ENCODE measurements at places on chromosomes 11 and 22.

DNA sequence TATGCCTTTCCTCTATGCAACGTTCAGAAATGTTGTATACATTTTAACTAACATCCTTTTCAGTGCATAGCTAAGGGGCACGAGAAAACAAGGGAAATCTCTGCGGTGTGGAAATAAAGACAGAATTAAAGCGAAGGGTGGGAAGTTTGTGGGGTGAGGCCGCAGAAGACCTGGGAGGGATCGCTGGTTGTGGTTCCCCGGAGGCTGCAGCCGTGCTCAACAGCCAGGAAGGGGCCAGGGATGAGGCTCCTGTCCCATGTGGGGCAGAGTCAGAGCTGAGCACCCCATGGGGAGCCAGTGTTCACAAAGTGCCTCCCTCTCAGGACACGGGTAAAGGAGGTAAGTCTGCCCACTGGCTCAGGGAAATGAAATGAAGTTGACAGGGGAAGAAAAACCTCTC lies 67.5 kb downstream of the MYEOV start:
- no peak for DNase-seq

DNA sequence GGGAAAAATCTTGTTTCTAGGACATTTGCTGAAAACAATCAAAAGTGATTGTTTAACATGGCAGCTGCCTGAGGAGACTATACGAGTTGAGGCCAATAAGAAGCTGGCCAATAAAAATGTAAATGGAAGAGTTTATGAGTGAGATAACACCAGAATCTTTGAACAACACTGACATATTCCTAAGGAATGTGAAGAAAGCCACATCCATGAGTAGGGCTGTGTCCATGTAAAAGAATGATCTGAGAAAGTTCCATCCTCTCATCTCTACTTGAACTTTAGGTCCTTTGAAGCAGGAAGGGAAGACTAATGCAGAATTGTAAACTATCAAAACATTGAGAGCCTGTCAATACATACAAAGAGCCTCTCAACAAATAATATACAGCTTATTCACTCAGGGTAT lies 6.9 kb upstream of the CHORDC1 start:
- DNase-seq = peak; percentile 61

DNA sequence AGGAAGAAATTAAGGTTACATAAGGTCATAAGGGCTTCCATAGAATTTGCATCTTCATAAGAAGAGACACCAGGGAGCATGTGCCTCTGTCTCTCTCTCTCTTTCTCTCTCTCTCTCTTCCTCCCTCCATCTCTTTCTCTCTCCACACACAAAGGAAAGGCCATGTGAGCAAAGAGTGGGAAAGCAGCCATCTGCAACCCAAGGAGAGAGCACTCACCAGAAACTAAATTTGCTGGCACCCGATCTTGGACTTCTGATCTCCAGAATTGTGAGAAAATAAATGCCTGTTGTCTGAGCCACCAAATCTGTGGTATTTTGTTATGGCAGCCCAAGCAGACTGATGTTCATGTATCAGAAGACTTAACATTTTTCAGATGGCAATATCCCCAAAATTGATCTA lies 6.4 kb upstream of the KRTAP5-10 start:
- no peak for DNase-seq

- no peak for DNase-seq
These were observed 8.9 kb downstream of the TAF1D start for GRCh38 chr11:93732237-93732892.

DNA sequence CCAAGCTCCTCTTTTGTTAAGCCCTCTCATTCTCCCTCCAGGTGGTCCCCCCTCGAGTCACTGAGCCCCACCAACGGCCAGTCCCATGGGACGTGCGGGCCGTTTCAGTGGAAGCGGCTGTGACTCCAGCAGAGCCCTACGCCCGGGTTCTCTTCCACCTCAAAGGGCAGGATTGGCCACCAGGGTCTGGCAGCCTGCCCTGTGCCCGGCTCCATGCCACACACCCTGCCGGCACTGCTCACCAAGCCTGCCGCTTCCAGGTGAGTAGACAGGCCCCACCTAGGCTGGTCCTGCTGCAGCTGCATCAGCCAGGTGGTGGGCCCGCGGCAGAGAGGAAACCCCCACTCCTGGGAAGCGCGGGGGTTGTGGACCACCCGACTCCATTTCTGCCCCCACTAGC lies 3.3 kb downstream of the TMEM132A start:
- DNase-seq = no peak

DNA sequence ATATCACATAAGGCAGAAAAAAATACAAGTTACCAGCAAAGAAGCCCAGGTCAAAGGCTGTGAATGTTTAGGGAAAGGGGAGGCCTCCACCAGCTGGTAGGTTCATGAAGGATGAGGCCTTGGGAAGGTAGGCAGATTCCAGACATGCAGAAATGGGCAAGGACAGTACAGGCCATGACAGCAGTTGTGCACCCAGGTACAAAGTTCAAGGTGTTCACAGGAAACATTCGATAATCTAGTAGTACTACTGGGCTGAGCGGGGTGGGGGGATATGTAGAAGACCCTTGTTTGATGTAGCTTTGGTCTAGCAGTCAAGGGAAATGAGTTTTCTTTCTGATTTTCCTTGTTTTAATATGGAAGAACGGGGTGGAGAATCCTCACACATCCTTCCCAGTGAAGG lies 152.8 kb upstream of the RASSF10 start:
- no peak for DNase-seq

GRCh38 chr11:32288276-32288675 lies 147.1 kb downstream of the WT1 start:
- no peak for DNase-seq

DNA sequence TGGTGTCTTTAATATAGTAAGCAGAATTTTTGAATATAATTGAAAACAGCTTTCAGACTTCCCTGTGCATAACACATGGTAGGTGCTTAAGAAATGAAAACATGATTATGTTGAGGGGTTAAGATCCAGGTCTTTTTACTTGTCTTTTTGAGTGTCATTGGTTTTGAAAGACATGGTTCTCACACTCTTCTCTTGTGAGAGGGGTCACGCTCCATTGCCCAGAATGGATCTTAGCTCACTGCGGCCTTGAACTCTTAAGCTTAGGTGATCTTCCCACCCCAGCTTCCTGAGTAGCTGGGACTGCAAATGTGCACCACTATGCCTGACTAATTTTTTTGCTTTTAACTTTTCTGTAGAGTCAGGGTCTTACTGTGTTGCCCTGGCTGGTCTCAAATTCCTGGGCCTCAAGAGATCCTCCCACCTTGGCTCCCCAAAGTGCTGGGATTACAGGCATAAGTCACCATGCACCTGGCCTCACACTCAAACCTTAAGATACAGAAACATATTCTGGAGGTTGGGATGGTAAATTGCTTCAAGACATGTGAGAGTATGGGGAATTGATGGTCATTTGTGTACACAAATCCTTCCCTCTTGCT lies 1.4 kb downstream of the SPCS2 start:
- DNase-seq = no peak

DNA sequence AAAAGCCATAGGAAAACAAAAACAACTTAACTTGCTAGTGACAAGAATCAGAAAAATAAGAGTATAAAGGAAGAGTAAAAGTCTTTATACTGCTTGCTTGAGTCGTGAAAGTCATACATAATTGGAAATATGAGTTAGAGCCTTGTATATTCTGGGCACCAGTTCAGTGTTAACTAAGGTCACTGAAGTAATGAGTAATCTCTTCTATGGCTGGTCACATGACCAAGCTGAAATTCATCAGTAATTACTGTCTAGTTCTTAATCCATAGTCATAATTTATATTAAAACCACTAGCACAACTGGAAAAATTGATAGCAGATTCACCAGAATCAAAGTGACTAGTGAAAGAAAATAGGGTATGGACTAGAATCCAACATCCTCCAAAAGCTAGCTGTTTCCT lies 84.4 kb upstream of the SLC5A12 start:
- DNase-seq = no peak

- DNase-seq = no peak
These were observed 6.3 kb downstream of the IGF2 start for GRCh38 chr11:2132874-2133240.

GRCh38 chr11:101128571-101129202 lies 926 bp downstream of the PGR start:
- no peak for DNase-seq

DNA sequence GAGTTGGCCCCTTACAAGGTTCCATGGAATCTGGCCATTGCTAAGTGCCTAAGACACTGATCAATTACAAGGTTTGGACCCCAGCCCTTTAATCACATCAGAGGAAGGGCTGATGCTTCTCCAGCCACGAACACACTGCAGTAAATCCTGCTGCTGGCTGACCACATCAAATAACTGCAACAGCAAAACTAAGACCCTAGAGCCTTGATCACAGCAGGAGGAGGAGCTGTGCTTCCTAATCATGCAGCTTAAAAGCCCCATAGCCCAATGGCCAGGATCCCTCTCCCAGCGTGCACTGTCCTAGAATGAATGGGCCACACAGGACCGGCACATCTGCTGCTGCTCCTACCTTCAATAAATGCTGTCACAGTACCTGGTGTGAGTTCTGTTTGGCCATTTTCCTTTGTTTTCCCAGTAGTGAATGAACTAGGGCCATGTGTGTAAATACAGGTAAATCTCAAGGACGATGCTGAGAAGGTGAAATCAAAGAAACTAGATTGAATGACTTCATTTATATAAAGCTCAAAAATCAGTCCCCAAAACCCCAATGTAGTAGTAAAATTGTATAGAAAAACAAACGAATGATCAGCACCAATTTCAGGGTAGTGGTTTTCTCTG lies 12.7 kb downstream of the ZP1 start:
- no peak for DNase-seq

DNA sequence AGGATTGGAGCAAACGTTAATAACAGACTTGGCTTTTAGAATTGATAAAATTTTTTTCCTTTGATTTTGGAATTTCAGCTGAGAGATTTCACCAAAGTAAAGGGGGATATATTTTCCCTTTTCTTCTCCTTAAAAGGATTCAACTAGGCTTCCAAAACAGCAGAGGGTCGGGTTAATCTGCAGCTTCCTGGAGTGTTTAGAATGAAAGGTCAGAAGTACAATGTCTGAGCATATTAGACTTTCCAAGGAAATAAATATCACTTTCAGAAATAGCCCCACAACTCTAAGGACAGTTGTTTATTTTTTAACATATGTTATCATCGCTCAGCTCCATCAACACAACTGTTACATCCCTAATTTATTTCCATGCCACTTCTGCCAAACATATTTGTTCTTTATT lies 1532.9 kb upstream of the RAG2 start:
- no peak for DNase-seq

DNA sequence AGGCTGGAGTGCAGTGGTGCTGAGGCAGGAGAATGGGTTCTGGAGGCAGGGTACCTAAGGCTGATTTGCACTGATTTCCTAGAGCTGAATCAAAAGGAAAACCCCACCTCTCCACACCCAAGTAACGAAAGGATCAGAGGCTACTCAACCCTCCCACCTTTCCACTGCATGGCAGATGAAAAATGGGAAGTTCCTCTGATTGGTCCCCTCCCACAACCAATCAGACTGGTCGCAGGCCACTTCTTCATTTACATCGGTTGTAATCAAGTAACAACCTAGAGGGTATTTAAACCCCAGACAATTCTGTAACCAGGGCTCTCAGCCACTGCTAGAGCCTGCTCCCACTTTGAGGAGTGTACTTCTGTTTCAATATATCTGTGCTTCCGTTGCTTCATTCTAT lies 18.6 kb upstream of the PARVB start:
- DNase-seq = no peak

DNA sequence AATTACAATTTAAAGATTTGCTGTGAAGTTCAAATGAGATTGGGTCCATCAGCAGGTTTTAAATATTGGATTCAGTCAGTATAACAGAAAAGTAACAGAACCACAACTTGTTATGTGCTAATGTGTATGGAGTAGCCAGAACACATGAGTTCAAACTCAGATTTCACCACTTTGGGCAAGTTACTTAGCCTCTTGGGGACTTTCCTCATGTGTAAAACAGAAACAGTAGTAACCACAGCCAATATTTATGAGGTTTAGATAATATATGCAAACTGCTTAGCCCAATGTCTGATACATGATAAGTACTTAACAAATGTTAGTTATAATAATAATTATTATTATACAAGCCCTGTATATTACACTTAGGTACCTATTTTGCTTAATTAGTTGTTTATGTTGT lies 21.8 kb upstream of the SLC5A12 start:
- no peak for DNase-seq

DNA sequence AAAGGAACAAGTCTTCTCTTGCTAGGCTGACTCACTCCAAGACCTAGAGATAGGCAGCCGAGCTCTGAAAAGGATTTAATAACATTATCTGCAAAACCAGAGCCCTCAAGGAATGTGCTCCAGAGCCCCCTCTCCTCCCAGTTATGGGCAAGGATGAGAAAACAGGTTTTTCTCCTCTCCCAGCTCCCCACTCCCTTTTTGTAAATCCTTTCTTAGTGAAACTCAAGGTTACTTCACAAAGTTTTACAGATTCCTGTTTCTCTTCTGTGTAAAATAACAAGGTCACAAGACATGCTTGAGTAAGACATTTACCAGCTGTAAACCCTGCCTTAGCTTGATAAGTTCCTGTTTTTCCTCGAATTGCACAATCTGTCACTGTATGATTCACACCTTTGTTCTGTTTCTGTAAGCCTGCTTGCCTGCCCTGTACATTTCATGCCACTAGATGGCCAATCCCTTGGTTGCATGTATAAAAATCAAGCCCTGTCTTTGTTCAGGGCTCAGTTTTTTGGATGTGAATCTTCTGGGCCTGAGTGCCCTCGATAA lies 489.4 kb downstream of the KCNA4 start:
- peak; percentile 90 for DNase-seq

- DNase-seq = no peak
These were observed 1171.4 kb downstream of the TBC1D22A start for GRCh38 chr22:47933891-47934290.

DNA sequence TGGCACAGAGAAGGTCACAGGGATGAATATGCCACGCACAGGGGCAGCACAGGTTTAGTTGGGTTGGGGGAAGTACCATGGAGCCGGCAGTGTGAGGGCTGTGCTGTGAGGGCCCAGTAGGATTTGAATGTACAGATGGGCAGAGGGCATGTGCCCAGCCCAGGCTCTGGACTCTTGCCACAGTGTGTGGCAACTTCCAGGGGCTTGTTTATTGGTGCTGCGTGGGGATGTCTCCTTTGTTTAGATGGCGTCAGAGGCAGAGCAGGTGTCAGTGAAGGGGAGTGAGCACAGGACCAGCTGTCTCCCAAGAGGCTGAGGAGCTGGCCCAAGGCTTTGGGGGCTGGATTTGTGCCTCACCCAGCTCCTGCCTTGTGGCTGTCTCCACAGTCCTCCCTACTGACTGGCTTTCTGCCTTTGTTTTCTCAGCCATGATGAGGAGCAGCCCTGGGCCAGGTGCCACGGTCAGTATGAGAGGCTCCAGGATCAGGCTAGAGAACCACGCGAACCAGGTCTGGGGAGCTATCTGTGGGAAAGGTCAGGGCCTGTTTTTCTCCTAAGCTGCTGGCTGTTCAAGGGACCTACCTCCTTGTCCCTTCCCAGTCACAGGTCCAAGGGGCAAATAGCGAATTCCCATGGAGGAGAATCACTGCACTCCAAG lies 21.9 kb downstream of the SUN2 start:
- DNase-seq = no peak

- no peak for DNase-seq
These were observed 62.7 kb downstream of the MCM5 start for GRCh38 chr22:35462498-35463230.

DNA sequence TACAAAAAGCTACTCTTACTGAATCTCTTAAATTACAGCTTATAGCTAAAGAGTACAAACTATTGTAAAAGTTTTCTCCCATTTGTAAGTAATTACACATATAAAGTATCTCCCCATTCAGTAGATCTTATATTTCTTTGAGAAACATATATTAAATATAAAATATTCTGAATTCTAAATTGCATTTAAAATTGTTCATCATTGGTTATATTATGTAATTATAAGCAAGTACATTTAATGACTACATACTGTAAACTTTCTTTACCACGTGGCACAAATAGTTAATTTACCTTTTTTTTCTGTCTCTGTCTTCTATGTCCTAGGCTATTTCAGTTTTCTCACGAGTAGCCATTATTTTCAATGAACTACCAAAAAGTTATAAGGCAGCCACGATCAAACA lies 101.2 kb upstream of the SERPIND1 start:
- DNase-seq = no peak
